NCI-H2081 treated with DMSO at 0.1 percent for 48 hours (cell line): ENCODE measurements at places on chromosomes 5 and 9.

DNA sequence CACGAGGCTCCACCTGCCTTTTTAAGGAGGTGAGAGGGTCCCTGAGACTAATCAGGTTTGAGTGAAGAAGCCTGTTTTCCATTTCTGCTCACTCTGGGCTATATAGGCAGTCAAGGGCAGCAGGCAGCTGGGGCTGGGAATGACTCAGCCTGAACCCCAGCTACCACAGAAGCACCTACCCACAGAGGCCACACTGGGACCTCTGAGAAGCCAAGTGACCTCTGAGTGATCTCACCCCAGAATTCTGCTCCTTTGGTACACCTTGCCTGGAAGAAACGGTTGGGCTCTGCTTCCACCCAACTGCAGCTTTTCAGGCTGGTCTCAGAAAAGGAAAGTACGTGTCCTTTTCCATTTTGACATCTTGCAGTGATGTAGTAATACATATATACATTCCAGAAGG, 6.8 kb downstream of the FAM219A start:
- no peak for DNase-seq

DNA sequence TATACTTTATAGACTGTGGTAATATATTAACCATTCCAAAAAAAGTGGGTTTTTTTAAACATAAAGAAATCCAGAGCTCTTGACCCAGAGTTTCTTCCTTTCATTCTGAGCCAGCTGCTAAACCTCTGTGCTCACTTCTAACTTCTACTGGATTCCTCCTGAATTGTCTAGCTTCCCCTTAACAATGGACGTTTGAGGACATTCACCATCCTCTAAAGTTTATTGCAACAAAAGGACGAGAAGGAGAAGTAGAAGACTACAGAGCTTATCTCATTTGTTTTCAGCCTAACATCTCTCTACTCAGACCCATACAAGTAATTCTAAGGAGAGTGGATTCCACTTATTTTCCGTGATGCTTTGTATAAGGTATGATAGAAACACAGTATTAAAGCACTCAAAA, 284.2 kb downstream of the MAST4 start:
- DNase-seq = no peak

GRCh38 chr9:20994486-20994885, 37.0 kb downstream of the HACD4 start:
- no peak for DNase-seq

- DNase-seq = no peak
Observed at GRCh38 chr9:73093740-73094379, 57.8 kb upstream of the ANXA1 start.

- DNase-seq = no peak
Observed at GRCh38 chr9:13149454-13149853, 130.0 kb downstream of the MPDZ start.

DNA sequence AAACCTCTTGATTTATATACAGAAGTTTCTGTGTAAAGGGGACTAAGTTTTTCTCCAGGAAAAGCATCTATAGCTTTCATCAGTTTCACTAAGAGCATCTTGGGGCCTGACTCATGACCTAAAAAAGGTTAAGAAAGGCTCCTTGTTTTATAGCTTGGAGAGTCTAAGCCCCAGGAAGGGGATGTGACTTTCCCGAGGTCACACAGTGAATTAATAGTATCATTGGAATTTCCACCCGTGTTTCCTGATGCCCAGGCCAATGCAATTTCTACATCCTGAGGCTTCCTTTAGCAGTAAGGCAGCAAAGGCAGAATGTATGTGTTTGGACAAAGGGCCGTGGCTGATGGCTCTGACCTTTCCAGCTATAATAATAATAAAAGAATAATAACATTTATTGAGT, 8.6 kb downstream of the MORN5 start:
- DNase-seq = no peak

GRCh38 chr9:21901546-21901945, 92.6 kb downstream of the CDKN2A start:
- no peak for DNase-seq

DNA sequence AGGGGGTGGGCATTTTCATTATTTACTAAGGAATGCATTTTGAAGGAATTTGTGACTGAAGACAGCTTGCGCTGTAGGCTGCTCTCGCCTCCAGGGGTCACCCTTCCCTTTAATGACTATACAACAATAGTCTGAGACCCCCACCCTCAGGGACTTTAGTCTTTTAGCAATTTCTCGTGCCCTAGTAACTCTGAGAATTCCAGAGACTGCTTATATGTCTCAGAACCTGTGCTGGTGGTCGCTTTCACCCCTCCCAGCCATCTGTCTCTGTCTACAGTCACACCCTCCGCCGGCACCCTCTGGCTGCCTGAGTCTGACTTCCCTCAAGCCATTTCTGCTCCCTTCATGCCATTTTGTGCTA, 671.4 kb downstream of the NR2F1-AS1 start:
- no peak for DNase-seq

DNA sequence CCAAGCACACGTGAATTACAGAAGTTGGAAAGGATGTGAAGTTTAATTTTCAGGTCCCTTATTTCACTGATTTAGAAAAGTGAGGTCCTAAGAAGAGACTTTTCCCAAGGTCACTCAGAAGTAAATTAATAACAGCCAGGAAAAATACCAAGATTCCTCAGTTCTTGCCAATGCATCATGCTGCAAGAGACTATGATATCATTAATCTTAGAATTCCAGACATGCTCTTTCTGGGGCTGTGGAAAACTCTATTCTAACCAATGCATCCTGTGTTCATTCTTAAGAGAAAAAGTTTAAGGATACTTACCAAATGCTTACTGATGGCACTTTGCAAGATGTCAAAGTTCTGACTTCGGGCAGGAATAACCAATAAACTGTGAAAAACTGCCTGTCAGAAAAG, 42.8 kb downstream of the TEX10 start:
- DNase-seq = no peak

DNA sequence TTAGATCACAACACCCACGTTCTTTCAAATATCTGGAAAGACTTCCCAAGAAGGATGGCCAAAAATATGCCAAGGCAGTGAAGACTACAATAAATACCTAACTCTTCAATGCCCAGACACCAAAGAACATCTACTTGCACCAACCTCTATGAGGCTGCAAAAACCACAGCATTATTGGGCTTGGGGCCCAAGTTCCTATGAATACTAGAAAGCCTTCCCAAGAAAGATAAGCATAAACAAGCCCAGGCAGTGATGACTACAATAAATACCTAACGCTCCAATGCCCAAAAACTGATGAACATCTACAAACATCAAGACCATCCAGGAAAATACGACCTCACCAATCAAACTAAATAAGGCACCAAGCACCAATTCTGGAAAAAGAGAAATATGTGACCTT, 41.3 kb downstream of the AP3B1 start:
- DNase-seq = no peak

GRCh38 chr5:17308326-17309065, 91.1 kb downstream of the BASP1 start:
- DNase-seq = no peak

DNA sequence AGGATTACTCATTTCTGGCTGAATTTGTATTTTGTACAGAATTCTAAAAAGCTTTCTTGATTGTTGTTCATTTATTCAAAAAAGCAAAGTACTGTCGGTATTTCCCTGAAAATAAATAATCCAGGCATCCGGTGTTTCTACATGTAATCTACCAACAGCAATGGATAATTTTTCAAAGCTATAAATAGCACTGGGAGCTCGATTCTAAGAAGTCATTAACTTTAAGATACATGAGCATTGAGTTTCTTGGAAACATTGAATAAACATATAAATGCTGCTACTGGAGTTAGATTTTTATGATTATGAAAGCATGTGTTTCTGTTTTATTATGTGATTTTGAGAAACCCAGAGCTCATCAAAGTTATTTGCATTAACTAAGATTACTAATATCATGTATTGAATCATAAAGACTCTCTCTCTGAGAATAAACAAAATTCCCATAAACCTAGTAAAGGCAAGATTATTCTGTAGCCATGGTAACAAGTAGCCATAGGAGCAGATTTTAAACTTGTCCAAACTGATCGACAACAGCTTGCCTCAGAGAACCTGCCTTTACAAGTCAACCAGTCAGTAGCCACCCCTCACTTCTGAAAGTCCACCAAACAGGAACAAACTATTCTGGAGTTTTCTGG, 197.0 kb downstream of the DRD1 start:
- no peak for DNase-seq

GRCh38 chr5:98635656-98636055, 137.8 kb upstream of the RGMB start:
- DNase-seq = no peak

GRCh38 chr5:91954136-91954535, 571.0 kb upstream of the ARRDC3 start:
- no peak for DNase-seq

DNA sequence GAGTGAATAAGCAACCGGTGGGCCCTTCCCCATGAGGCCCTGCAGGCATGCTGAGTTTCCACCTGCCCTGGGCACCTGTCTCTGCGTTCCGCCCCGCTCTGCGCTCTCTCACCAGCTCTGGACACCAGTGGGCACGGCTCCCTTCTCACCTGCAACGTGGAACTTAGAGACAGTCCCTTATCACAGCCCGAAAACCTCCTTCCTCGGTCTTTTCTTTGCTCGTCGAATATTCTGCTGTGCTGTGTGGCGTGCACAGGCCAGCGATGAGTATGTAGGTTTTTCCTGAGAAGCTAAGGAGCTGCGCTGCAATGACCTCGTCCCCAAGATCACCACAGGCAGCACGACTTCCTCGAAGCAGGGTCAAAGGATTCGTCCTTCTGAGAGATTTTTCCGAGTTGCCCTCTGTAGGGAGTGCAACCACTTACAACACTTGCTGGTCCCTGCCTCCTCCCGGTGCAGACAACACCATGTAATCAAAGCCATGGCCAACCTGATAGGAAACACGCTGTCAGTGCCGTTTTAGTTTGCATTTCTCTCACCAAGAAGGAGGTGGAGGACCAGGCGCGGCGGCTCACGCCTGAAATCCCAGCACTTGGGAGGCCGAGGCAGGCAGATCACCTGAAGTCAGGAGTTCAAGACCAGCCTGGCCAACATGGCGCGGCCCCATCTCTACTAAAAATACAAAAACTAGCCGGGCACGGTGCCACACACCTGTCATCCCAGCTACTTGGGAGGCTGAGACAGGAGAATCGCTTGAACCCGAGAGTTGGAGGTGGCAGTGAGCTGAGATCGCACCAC, 27.2 kb upstream of the NOTCH1 start:
- no peak for DNase-seq

DNA sequence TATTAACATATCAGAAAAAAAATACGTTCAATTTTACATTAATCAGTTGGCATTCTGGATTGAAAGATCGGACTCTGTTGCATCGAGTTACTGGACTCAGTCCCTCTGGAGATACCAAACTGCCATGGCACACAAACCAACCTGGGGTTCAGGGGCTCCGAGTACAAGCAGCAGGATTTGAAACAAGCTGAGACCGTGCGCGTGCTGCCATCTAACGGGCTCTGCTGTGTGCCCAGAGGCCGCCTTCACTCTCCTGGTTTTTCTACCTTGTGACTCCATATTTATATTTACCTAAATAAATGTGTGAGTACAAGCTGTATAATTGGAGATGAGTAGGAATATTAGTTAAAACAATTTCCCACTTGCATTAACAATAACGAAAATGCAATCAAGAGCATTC, 48.2 kb downstream of the ANXA1 start:
- DNase-seq = peak; percentile 19

- no peak for DNase-seq
Observed at GRCh38 chr9:119775410-119775809, 406.2 kb upstream of the BRINP1 start.

- DNase-seq = no peak
Observed at GRCh38 chr5:61330341-61330844, 1.7 kb upstream of the ZSWIM6 start.

DNA sequence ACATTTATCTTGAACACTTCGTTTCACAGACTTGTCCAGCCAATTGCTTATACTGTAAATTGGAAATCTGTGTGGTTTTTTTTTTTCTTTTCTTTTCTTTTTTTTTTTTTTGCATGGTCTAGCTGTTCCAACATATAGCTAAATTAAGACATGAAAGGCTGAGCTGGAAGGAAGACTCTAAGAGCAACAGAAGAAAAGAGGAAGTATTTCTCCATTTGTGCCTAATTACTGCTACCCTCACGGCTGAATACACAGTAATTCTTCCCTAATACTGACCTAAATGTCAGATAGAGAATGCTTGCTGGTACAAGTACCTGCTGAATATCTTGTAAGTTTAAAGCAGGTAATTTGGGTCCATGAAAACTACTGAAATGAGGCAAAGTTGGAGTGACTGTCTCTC, 11.0 kb upstream of the HAPLN1 start:
- no peak for DNase-seq

DNA sequence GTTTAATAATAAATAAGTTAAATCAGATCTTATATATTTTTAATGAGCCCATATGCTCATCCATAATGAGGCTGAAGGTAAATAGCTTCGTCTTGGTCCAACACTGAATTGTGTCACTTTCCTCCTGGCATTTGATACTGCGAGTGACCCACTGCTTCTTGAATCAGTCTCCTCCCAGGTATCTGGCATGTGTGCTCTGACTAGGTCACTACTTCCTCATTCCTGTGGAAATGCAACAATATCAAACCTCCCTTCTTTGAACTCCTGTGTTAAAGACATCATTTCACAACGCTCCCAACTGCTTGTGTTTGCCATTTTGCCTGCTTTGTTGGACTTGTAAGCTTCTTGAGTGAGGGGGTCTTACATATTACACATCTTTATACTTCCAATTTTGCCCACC, 157.7 kb downstream of the SLC24A2 start:
- DNase-seq = no peak

- DNase-seq = no peak
Observed at GRCh38 chr5:19719109-19719508, 268.9 kb downstream of the CDH18 start.

DNA sequence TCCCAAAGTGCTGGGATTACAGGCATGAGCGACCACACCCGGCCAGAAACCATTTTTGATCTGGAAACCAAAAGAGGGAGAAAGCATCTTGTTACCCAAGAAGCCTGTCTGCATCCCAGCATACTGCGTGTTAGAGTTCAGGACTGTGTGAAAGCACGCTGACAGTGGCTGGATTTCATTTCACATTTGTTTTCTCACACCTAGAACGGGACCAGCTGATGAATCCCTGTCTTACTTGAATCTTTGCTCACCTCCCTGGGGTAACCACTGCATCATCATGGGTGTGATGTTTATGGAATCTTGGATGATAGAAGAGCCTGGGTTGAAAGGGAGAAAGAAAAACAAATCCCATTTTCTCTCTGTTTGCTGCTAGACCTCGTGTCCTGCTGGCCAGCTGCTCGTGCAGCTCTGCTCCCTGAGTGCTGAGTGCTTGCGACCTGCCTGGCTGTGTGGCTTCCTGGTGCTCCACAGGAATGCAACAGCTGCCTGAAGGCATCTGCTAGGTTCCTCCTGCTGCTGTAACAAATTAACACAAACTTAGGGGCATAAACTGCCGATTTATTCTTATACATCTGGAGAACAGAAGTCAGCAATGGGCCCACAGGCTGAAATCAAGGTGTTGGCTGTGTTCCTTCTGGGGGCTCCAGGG, 378.3 kb upstream of the DAP start:
- no peak for DNase-seq

DNA sequence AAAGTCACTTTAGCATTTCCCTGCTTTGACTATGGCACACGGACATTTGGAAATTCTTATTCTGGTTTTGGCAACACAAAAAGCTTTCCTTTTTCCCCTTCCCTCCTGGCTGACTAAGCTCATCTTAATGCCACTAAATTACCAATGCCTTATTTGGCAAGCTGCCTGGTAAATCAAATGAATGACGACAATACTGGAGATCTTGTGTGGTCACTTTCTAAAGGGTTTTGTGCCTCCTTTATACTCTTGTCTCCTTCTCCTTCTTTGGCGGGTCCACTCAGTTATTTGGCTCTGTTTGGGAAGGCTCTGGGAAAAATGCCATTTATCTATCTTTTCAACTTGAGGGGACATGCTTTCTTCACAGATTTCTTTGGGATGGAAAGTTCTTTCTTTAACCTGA, 34.9 kb downstream of the SH3GL2 start:
- DNase-seq = no peak
